Endothelial cell of coronary artery (primary cell): ENCODE measurements at places on chromosomes 1 and 21. TPM values are rescaled to one million over a fixed set of nuclear protein-coding genes. Genes with fewer than 3 reads are reported as not detected.

The IL23R gene
- not detected in 2 replicates for total RNA-seq

The SPRR2A gene
- total RNA-seq = not detected in 2 replicates

The MAP3K21 gene
- 0.27 and 0.38 TPM in 2 replicates for total RNA-seq

The AMY1B gene
- total RNA-seq = not detected in 2 replicates

The FNDC5 gene
- 0.19 and 0.27 TPM in 2 replicates for total RNA-seq

The BECN2 gene
- not detected in 2 replicates for total RNA-seq

The CACYBP gene
- total RNA-seq = 313 and 323 TPM in 2 replicates

The CLIC6 gene
- total RNA-seq = not detected in 2 replicates

The PBXIP1 gene
- 90.7 and 96.4 TPM in 2 replicates for total RNA-seq

The TENT5C gene
- total RNA-seq = 0.09 and 0.19 TPM in 2 replicates

The SH3D21 gene
- total RNA-seq = 0.63 and 3.9 TPM in 2 replicates

The CYP4A22 gene
- not detected in 2 replicates for total RNA-seq

The LMNA gene
- 737 and 1,090 TPM in 2 replicates for total RNA-seq

The CRNN gene
- not detected in 2 replicates for total RNA-seq

The NBPF9 gene
- total RNA-seq = 10.1 and 13.2 TPM in 2 replicates

The SYT6 gene
- not detected in 2 replicates for total RNA-seq

The RCSD1 gene
- total RNA-seq = under 0.01 and 0.28 TPM in 2 replicates
